Cerebellar nuclear complex (tissue), 1 donor: ENCODE measurements at places on chromosomes 13 and 19.

DNA sequence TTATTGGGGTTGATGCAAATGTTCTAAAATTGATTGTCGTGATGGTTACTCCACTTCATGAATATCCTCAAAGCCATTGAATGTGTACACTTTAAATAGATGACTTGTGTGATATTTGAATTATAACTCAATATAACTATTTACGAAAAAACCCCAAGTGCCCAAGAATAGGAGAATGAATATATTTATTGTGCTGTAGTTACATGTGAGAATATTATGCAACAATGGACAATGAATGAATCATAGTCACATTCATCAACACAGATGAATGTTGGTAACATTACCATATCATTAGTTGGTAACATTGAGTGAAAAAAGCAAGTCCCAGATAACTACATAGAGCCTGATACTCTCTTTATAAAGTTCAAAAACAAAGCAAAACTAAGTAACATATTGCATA lies 127.8 kb upstream of the UBL3 start:
- DNase-seq = no peak

DNA sequence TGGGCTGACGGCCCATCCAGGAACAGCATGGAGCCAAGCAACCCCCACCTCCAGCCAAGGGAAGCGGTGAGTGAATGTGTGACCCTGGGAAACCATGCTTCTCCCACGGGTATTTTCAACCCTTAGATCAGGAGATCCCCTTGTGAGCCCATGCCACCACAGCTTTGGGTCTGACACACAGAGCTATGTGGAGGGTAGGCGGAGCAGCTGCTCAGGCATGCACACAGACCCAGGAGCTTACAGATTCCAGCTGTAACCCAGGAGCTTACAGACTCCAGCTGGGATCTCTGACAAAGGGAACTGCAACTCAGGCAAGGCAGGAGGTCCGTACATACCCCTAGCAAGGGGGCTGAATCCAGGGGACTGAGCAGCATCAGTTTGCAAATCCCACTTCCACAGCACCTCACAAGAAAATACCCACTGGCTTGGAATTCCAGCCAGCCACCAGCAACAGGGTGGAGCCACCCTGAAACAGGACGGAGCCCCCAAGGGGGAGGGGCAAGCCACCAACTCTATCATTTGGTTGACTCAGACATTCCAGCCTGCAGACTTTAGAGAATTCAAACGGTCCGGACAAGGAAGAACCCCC lies 40.8 kb upstream of the RFXAP start:
- no peak for DNase-seq

GRCh38 chr13:99442273-99442895 lies 58.9 kb upstream of the TM9SF2 start:
- no peak for DNase-seq

DNA sequence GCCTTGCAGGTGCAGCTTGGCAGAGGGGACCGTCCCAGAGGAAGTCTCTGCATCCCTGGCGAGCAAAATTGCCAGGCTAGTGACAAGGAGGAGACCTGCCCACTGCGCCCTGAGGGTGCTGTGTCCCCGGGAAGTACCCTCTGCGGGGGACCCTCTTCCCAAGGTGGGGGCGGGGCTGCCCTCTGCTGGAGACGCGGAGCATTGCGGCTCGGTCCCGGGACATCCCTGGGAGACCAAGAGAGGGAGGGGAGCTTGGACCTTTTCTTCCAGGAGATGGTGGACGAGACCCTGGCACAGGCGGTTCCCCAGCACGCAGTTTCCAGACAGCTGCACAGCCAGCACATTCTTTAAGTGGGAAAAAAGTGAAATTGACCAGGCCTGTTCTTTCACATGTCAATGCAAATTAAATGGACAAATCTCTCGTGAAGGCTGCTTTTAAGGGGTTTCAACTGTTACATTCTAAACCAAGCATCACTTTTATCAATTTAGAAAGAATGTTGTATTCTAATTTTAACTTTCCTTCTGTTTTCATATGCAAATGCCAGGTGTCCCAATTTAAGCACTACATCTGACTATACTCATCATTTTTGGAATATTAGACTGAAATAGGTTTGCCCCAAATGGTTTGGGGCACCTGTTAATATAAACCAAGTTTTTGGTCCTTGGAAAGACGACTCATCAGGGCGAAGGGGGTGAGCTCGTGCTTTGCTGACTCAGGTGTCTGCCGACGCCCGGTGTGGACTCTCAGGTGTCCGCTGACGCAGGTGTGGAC lies 60.7 kb downstream of the MCF2L start:
- DNase-seq = no peak

GRCh38 chr19:28466107-28467045 lies 746.6 kb downstream of the UQCRFS1 start:
- DNase-seq = no peak

DNA sequence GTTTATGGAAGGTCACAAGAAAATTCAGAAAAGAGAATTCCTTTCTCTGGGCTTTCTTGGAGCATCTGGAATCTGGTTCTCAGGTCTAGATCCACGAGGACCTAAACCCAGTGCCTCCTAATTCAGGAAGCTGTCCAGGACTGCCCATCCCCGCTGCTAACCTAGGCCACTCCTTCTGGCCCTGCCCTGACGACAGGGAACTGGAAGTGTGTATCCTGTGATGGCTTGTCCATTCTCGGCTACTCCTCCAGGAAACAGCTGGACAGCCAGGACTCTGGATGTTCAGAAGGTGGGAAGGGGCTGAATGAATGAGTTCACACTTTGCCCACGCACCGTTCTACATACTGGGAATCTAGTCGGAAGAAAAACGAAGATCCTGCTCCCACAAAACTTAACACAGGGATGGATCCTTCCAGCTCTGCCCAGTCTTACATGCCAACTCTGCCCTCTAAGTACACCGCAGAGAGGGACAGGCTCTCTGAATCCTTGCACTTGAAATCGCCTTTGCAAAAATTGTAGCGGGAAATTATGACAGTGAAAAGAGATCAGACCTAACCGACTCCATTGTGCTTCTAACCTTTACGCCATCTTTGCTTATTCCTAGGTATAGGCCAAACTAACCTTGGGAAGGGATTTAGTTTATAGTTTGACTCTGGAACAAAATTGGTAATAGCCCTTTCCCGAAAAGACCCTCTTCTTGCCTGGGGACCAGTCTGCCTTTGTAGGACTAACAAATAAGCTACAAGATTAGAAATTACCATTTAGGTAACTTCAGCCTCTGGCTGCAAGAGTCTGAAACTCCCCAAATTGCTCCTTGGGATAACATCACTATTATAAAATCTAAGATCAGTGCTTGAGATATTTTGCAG lies 1.8 kb downstream of the LSM4 start:
- no peak for DNase-seq

- DNase-seq = no peak
Measured at GRCh38 chr13:113735750-113736149, 23.3 kb upstream of the TMEM255B start.

GRCh38 chr19:35872180-35872579 lies 3.8 kb downstream of the APLP1 start:
- DNase-seq = no peak

DNA sequence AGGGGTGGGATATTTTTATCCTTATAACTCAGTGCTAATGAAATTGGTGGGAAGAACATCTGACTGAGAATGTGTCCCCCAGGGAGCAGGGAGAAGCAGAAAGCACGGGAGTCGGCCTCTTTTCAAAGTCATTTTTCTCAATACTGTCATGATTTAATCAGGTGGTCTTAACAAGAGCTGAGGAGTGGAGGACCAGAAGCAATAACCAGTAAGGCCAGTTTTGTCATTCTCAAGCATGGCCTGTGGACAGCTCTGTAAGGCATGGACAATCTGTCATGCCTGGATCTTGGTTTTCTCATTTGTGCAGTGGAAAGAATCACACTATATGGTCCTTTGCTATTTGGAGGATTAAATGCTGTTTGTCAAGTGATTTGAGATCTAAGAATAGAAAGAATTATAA lies 99.7 kb downstream of the TNFSF11 start:
- no peak for DNase-seq

DNA sequence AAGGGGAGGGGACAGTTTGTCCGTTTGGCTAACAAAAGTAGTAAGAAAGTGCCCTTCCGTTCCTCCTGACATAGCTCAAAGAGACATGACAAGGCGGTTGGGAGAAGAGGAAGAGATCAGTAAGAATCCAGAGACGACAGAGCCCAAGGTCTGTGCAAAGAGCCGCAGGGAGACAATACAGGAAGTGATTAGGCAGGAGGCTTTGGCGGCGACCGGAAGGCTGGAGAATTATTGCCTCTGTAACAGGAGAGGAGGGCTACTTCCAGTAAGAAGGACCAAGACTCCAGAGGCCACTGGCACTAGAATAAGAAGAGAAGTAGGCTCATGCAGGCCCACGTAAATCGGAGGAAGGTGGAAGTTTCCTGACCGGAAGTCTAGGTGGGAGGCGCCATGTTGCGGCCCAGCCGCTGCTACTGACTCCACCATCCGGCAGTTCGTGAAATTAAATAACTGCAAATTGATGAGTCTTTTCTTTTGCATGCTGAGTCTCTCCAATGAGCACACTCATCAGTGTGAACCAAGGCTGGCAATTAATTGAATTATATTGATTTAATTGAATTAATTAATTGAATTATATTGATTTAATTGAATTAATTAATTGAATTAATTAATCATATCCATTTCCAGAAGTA lies 9.9 kb downstream of the RFX2 start:
- DNase-seq = no peak

DNA sequence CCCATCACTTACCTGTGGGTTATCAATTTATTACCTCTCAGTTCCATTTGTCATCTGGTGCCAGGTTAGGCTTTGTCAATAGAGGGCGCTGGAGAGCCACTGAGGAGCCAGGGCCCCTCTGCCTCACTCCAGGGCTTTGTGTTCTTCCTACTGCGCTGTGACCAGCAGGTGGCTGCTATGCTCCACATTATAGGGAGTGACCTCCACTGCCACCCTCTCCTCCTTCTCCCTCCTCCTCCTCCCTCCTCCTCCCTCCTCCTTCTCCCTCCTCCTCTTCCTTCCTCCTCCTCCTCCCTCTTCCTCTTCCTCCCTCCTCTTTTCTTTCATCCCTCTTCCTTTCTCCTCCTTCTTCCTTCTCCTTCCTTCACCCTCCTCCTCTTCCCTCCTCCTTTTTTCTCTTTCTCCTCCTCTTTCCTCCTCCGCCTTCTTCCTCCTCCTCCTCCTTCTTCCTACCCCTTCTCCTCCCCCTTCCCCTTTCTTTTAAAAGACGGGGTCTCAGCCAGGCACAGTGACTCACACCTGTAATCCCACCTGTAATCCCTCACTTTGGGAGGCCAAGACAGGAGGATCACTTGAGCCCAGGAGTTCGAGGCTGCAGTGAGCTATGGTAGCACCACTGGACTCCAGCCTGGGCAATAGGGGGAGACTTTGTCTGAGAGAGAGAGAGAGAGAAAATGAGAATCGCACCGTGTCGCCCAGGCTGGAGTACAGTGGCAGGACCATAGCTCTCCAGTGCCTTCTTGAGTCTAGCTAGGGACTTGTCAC lies 10.3 kb upstream of the ZBTB32 start:
- DNase-seq = peak; percentile 59

GRCh38 chr13:59519819-59520218 lies 643.9 kb downstream of the DIAPH3 start:
- no peak for DNase-seq

- no peak for DNase-seq
Measured at GRCh38 chr13:20826843-20827560, 53.2 kb upstream of the EEF1AKMT1 start.

GRCh38 chr13:32804673-32805230 lies 211.5 kb upstream of the KL start:
- no peak for DNase-seq

DNA sequence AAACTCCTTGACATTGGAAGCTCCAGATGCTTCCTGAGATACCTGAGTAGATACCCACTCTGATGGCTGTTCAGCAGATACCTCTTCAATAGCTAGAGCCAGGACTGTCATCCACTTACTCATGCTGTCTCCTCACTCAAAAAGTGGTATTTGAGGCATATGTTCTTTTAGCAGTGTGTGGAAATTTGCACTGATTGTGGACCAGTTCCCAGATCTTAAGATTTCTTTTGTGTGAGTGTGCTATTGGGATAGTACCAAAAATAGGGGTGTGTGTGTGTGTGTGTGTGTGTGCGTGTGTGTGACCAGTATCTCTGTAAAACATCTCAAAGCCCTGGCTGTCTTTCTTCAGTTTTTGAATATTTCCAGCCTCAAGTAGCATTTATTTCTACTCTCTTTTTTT lies 108.3 kb downstream of the SLITRK5 start:
- DNase-seq = no peak

- no peak for DNase-seq
Measured at GRCh38 chr13:49343731-49344130, 96.0 kb downstream of the CDADC1 start.

DNA sequence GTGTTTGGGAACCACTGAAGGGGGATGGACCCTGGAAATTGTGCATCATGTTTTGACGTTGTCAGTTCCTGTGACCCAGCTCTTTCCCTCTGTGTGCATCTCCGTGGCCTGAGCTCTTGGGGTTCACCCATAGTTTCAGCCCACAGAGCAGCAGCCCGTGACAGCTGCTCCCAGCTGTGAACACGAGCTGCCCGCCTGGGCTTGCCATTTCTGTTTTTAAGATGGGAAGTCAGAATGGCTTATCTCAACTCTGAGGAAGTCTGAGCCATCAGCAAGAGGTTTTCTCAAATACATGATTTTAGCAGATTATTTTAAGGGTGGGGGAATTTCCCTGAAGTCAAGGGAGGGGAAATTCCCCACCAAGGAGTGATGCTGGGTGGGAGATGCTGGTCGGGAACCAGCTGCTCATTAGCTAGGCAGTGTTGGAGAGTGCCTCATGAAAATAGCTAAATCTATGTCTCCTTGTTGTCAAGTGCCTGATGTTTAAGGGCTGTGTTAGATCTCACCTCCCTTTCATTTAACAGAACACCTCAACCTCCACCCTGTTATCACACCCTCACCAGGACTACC lies 34.8 kb upstream of the C1QTNF9 start:
- no peak for DNase-seq

DNA sequence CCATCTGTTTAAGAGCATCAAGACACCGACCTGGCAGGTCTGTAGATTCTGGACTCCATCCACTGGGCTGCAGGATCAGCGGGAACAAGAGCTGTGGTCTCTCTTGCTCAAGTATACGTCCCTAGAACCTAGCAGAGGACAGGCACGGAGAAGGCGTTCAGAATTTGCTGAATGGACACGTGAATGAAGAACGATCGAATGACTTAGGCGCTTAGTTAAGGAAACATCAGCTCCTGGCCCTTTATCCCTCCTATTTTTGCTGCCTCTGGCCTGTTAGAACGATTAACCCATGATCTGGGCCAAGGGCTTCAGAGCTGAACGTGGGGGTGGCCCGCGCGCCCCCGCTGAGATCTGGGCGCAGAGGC lies 953 bp downstream of the DZIP1 start:
- DNase-seq = no peak

- DNase-seq = no peak
Measured at GRCh38 chr19:36013280-36014011, 567 bp downstream of the ALKBH6 start.
